ENCODE measurements at places on chromosomes 2 and 18.

GRCh38 chr18:45724601-45725000 is 620 bp downstream of the SLC14A1 start:
- DNase-seq = no peak

DNA sequence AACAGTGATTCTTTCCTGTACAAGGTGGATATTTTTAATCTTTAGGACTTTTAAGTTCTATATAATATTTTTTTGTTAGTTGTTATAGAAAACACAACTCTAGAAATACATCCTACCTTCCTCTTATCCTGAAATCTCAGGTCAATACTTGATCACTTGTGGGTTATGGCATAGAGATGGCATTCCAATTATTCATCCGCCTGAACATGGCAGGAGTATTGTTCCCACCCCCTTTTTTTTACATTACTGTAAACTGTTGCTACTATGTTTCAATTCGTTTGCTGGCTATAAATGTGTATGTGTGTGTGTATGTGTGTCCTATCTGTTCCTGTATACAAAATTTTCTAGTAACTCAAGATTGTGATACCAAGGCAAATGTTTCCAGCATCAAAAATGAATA is 43.3 kb upstream of the FN1 start:
- no peak for DNase-seq

DNA sequence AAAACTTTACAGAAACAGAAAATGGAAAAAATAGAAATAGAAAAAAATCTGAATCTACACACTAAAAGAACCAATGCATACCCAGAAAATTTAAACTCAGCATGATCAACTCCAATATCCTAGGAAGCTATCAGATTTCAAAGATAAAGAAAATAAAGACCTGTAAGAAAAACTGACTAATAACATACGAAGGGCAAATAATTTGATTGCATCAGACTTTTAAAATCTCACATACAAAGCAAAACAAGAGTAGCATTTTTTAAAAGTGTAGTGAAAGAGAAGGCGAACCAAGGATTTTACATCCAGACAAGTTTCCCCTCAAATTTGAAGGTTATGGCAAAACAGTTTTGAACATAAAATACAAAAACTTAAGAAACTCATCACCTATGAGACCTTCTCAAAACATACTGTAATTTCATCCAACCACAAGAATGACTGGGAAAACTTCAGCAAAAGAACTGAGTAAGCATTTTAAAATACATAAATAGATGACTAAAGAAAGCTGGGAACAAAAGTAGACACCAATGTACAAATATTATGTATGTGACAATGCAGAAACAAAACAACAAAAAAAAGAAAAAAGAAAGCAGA is 54.8 kb downstream of the NBAS start:
- DNase-seq = no peak

GRCh38 chr2:168559187-168559586 is 103.1 kb downstream of the CERS6 start:
- no peak for DNase-seq

DNA sequence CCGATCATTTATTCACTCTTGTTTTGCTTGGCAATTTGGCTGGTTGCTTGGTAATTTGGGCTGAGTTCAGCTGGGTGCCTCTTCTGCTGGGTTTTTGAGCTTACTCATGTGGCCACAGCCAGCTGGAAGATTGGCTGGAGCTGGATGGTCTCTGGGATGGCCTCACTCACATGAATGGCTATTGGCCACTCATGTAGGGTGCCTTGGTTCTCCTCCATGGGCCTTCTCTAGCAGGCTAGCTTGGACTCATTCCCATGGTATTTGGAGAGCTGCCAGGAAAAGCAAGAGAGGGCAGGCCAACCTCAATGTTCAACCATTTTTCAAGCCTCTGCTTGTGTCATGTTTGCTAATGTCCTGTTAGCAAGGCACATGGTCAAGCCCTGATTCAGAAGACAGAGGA is 16.9 kb downstream of the ZAP70 start:
- no peak for DNase-seq

- DNase-seq = no peak
Measured at GRCh38 chr2:64807417-64807816, 153.7 kb upstream of the SERTAD2 start.

- DNase-seq = no peak
Measured at GRCh38 chr2:37361994-37362698, 17.7 kb downstream of the QPCT start.

DNA sequence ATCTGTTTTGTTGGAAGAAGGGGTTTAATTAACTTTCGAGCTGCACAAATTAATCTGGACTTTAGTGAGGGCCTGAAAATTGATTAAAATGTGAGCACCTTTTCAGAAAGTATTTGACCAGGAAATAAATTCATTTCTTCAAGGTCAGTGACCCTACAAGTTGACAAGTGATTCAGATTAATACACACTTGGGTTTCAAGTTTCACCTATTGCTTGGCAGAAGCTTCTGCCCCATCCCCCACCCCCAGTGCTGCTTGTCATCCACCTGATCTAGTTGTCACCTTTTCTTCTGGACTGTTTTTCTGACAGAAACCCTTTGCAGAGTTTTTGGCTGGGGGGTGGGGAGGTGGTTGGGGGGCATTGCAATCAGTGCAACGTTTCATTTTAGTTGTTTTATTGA is 46.2 kb downstream of the RPRM start:
- no peak for DNase-seq

GRCh38 chr18:32896776-32897547 is 124.1 kb upstream of the KLHL14 start:
- no peak for DNase-seq

DNA sequence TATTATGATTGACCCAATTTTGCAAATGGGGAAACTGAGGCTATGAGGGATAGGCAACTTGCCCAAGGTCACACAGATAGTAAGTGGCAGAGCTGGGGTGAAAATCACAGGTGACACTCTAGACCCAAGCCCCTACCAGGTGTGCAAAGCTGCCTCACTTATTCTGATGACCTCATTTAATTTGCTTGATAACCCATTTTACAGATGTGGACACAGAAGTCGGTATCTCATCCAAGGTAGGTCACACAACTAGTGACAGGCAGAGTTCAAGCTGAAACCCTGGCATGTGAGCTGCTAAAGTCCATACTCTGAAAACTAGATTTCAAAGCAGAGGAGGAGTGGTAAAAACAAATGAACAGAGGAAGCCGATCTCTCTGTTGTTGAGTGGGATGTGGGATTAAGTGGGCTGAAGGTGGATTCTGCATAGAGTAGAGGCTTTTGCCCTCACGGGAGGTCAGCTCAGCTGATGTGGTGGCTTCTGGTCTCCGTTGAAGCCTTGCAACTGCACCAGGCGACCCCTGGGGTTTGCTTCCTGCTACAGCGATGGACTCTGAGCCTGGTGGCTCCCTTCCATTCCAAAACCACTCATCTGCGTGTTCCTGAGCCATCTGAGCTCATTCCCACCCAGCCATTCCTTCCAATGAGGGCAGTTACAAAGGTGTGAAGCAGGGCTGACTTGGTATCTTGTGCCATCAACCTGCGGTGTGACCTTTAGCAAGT is 164.3 kb upstream of the FHL2 start:
- no peak for DNase-seq

- DNase-seq = no peak
Measured at GRCh38 chr18:31677592-31677991, 6.8 kb downstream of the B4GALT6 start.

DNA sequence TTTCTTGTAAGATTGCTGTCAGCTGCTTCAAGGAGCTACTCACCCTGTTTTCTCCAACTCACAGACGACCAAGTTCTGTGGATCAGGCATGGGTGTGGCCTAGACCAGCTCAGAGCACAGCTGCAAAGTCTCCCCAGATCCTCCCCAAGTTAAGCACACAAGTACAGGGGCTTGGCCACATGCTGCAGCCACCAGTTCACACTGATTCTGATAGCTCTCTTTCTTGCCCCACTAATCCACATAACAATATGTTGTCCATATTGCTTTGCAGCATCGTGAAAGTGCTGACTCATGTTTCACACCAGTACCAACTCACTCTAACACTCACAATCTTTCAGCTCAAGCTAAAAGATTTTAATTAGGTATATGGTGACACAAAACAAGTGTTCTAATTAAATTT is 437.0 kb downstream of the PARD3B start:
- DNase-seq = no peak

DNA sequence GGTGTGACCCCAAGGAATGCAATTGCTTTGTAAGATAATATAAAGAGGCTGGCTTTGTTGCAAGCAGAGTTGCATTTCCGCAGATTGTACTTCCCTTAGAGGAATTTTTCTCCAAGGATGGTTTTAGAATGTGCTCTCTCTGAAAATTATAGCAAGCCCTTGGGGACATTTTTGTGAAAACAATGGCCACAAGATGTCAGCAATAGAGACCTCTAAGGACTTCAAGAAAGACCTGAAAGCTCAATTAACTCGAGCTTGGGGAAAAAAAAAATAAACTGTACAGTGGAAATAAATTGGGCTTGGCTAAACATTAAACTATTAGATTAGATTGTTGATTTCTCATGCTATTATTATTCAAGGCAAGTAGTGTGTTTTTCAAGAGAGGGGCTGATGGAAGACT is 81.3 kb upstream of the KYNU start:
- DNase-seq = no peak

- no peak for DNase-seq
Measured at GRCh38 chr2:225820826-225821225, 421.3 kb downstream of the NYAP2 start.

DNA sequence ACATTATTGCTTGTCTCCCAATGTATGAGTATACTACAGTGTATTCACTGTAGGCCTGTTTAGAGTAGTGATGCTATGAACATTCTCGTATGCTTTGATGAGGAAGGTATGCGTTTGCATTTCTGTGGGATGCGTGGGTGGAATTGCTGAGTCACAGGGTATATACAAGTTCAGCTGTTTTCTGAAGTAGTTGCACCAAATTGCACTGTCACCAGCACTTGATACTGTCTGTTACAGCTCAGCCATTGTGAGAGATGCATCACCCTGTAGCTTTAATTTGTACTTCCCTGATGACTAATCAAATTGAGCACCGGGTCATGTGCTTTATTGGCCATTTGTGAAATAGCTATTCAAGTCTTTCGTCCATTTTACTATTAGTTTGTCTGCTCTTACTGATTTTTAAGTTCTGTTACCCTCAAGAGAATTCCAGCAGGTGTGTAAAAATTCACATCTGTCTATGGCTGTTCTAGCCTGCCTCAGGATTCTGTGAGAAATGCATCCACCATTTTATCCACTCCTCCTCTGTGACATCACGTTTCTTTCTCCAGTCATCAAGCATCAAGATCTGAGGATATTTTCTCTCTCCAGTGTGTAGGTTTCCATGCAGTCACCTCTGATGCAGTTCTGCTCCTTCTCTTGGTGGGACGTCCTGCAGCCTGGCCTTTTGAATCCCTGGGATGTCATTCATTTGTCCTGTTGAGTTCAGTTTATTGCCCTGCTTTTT is 72.5 kb downstream of the DGKD start:
- no peak for DNase-seq

- DNase-seq = no peak
Measured at GRCh38 chr2:98899041-98899702, 36.9 kb downstream of the CRACDL start.

DNA sequence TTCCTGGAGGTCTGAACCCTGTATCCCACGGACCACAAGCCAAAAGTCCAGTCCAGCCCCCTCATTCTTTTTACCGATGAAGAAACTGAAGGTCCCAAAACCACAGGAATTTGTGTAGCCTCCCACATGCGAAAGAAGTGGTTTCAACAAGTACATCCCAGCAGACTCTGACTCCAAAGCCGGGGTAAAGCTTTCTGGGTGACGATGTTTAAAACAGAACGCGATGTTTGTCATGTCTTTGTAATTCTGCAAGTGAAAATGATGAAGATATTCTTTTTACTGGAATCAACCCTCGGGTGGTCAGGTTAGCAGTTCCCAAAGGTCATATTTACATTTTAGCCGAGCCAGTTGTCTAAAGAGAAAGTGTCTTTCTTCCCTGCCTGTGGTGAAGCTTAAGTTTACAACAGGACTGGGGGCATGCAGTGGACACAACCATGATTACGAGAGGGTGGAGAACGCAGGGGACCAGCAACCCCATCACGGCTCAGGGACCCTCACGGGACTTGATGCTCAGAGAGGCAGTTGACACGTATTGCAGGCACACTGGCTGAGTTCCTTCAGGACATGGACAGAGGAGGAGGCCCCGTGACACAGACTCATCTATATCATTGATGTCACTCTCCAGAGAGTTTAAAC is 17.8 kb upstream of the TMEM131 start:
- no peak for DNase-seq

DNA sequence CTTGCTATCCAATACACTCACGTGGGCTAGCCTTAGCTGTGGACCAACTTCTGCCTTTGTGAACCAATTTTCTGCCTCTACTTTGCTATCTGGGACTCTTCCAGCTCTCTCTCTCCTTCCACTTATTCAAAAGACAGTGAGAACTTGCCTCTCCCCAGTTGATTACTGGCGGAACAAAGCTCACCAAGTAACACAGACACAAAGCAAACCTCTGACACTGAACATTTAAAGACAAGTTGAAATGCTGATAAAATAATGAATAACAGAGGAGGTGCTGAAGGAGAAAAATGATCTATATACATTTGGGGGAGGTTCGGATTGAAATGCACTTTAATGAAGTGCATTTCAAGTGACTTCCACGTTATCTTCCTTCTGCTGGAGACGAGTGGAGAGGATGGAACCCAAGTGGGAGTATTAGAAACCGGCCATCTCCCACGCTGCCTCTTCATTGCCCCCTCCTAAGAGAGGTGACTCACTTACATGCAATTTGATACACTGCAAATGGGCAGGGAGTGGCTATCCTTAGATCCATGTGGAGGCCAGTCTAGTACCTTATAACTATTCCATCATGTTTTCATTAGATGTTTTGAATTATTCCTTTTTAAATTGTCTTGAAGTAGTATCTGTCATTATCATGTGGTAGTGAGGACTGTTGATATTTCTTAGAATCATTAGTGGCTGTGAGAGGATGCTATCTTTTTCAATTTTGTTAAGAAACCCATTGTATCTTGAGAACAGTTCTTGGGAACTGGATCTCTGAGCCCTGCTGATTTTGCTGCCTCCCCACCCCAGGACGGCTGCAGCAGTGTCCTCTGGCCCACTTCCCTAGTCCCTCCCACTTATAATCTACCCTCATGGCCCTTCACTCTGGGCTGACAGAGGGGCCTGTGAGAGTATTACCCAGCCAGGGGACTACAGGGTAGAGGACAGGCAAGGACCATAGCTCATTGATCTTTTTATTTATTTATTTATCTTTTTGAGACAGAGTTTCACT is 6.0 kb upstream of the GLI2 start:
- no peak for DNase-seq

- no peak for DNase-seq
Measured at GRCh38 chr2:20205915-20206524, 18.9 kb downstream of the SDC1 start.

- DNase-seq = no peak
Measured at GRCh38 chr2:67565761-67566160, 168.6 kb downstream of the ETAA1 start.

DNA sequence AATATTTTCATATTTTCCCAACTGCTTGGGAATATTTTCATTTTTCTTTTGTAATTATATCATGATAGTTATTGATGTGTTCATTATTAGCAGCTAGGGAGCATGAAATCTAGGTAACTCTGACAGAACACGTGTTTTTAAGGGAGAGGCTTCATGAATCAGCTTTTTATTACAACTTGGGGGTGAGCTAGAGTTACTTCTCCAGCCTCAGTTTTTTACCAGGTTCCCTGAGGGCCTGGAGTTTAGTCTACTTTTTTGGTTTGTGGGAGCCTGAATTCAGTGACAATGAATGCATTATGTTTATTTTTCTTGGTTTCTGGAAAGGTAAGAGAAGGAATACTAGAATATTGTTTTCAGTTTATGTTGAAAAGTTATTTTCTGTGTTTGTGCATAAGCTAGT is 18.0 kb downstream of the NAB1 start:
- DNase-seq = no peak
